ENCODE measurements at places on chromosomes 2 and 18. TPM values are rescaled to one million over a fixed set of nuclear protein-coding genes. Genes with fewer than 3 reads are reported as not detected.

Gene ANTXR1
- total RNA-seq, result 8.8 TPM

- DNase-seq, result no peak
Measured at GRCh38 chr2:199461711-199462346, 4.1 kb upstream of the SATB2 start.

Gene SNED1
- 12.8 TPM for total RNA-seq

GRCh38 chr2:239600650-239601049 lies 199.8 kb upstream of the HDAC4 start:
- no peak for DNase-seq
